Cortex of kidney (tissue), 1 donor: ENCODE measurements at places on chromosomes 7 and 10.

GRCh38 chr10:112115781-112116385 is 67.7 kb downstream of the GPAM start:
- DNase-seq, result no peak

- DNase-seq, result no peak
Measured at GRCh38 chr7:91353848-91354247, 89.6 kb downstream of the FZD1 start.

- DNase-seq, result no peak
Measured at GRCh38 chr10:103549349-103549685, 55.8 kb downstream of the NEURL1 start.

GRCh38 chr7:6290319-6290741 is 17.9 kb upstream of the CYTH3 start:
- DNase-seq, result no peak

DNA sequence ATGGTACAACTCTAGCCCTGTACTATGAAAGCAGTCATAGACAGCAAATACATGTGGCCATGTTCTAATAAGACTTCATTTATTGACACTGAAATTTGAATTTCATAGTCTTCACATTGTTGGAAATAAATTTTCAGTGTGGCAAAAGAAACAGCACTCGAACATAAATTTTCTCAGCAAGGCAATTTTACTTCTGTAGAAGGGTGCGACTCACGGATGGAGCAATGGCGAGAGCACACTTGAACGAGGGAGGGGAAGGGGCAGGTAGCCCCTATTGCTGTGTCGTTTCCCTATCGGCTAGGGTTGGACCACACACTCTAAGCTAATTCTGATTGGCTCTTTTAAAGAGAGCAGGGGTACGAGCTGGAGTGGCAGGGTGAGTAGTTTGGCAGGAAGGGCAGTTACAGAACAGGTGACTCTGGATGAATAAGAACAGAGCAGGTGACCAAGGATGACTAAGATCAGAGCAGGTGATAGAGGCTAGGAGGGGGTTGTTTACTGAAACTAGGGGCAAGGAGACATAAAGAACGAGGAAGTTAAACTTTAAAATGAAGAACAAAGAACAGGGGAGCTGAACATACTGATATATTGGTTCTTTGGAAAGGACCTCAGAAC is 52.0 kb downstream of the LRRC4 start:
- no peak for DNase-seq

DNA sequence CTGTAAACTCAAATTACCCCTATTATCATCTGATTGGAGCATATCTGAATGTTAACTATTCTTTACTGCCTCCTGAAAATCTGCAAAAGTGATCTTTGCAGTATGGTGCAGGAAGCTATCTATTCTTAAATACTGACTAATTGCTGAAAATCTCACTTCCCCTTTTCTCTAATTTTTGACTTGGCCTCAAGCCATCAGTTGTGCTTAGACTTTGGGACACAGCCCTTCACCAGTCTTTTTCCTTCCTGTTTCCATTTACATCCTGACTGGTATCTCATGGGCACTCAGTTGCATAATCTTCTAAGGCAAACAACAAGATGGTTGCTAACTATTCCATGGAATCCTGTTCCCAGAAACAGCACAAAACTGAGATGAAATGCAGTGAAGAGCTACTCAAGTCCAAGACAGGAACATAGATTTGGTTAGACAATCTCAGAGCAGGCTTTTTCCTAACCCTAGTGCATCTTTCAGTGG is 228.5 kb downstream of the SORCS1 start:
- DNase-seq, result no peak

GRCh38 chr10:126013489-126014281 is 117.3 kb downstream of the FANK1 start:
- DNase-seq, result no peak

DNA sequence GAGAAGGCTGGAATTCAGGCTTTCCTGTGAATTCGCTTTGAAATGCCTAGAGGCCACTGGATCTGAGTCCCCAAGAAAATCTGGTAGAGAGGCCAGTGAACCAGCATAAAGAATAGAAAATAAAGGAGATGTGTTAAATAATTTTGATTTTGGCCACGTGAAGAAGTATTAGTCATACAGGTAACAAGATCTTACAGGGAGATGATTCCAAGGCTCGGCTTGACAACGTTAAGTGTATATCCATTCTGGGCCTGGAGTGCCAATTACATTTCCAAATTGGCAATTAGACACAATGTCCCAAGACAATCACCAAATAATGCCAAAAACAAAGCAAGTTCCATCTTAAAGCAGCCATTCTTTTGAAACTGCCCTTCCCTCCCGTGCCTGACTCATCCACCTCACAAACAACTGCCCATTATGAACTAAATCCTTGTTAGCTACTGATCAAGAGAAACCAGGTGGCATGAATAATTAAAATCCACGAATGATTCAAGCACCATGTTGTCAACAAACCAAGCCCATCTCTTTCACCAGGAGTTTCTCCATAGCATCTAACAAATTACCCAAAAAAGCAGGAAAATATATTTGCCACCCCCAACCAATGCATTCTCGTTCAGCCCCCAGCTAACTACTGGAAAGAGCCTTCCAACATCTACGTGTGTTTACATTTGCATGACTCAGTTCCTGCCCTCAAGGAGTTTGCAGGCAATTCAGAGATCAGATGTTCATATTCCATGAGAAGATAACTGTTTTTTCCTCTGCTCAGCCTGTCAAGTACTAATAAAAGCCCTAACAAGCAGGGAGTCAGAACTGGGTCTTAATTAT is 8.5 kb downstream of the KCNMA1 start:
- DNase-seq, result no peak

- DNase-seq, result no peak
Measured at GRCh38 chr7:55127135-55127551, 108.3 kb downstream of the EGFR start.

- no peak for DNase-seq
Measured at GRCh38 chr10:132538790-132539421, 1.3 kb downstream of the INPP5A start.

- DNase-seq, result no peak
Measured at GRCh38 chr10:99372546-99373271, 43.6 kb downstream of the CNNM1 start.

DNA sequence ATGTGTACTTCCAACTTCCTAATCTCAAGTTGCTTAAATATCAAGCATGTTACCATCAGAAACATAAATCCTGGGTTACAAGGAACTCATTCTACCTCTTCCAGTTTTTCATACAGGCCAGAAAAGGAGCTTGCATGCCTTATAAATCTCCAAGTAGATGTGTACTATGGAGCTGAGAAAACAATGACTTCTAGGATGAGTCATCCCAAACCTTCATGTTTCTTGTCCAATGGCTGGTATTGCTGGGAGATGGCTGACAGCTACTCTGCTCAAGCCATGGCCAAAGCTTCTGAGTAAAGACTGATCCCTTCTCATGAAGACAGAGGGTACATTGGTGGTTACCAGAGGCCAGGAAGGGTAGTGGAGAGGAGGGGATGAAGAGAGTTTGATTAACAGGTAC is 8.6 kb downstream of the RAPGEF5 start:
- DNase-seq, result no peak

DNA sequence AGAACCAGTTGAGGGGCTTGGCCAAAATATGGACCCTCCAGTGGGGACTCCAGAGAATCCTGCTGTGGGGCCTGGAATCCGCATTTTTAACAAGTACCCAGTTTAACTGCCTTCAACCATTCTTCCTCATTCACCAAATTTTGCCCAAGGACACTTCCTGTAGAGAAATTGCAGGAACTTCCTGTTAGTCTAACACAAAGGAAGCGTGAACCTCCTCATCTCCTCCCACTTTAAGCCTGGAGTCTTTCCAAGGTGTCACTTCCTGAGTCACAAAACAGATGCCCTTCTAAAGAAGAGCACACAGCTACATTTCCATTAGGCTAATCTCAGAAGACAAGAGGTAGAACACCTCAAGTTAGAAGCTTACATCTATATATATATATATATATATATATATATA is 188.4 kb downstream of the PPP1R17 start:
- no peak for DNase-seq

GRCh38 chr10:90986870-90987269 is 66.0 kb upstream of the ANKRD1 start:
- DNase-seq, result no peak

DNA sequence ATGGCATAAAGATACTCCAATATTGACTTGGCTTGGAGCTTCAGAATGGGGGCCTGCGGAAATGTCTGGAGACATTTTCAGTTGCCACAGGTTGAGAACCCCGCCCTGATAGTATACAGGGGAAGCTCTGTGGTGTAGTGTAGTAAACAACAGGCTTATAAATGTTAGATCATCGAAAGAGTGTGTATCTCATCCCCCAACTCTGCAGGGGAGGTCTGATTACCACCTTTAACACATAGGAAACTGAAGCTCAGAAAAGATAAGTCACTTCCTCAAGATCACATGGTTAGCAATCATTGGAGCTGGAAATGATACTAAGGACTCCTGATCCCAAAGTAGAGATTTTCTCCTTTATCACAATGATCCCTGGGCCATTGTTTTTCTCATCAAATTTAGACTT is 144.5 kb upstream of the BMPER start:
- no peak for DNase-seq

- DNase-seq, result no peak
Measured at GRCh38 chr7:120792091-120792860, 65.7 kb downstream of the TSPAN12 start.

DNA sequence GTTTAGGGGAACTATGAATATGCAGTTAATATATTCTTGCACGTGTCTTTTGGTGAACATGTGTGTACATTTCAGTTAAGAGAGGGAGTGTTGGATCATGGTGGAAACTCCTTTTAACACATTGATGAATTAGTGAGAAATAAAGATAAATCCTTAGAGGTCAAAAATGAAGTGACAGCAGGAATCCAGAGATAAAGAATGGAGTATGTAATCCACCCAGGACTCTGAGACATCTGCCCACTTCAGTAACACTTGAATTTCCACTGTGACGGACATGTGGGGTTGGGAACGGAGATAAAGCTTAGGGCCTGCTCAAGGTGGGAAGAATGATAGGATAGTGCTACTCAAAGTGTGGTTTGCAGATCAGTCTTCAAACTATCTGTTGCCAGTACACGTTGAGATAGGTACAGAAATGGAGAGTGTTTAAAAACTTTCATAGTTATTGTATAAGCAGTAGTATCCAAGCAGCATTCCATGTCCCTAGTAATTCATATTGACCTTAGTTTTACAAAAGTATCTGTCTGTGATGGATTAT is 6.6 kb upstream of the RELN start:
- DNase-seq, result no peak

DNA sequence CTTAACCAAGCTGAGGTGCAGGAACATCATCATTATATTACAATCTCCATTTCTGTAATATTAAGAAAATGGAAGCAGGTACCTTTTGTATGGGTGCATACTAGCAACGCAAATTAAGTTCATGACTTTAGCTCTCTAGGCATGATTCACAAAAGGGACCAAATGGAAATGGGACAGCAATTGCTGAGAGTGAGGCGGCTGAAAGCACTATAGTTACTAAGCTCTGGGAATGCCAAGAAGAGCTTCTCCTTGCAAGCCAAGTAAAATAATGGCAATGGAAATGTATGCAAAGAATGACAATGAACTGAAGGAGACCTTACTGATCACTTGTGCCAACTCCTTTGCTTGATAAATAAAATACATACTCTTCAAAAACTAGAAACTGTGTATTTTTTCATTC is 36.2 kb upstream of the RNF148 start:
- DNase-seq, result no peak

GRCh38 chr10:132413226-132414205 is 16.5 kb downstream of the PWWP2B start:
- DNase-seq, result no peak

DNA sequence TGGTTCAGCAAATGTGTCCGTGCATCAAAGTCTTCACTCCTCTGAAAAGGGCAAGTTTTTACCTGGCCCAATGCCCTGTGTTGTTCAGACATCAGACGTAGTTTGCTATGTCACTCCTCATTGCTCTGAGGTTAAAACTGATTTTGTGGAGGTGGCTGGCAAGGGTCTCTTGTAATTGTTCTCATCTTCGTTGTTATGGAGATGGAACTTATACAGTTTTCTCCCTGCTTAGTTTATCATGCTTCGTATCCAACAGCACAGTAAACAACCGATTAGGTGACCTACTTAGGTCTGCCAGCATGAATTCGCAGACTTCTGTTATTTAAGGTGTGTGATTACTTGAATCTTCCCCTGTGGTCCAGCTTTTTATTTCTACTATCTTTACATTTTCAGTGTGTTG is 274.1 kb upstream of the SMIM30 start:
- DNase-seq, result no peak

- no peak for DNase-seq
Measured at GRCh38 chr7:128404886-128405470, 4.8 kb downstream of the IMPDH1 start.

DNA sequence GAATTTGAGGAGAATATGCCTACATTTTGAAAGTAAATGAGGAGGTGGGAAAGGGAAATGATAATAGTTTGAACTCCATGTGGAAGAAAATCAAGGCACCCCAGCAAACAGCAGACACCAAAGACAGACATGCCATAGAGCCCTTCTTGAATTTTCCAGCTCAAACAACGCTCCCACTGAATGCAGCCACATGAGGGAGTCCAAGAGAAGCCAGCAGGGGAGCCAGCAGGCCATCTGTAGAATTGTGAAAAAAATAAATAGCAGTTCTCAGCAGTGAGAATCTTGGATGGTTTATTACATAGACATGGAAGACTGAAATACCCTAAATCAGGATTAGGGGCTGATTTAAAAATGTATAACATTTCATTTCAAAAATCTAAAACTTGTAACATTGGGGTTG is 1567.3 kb upstream of the LRRTM3 start:
- DNase-seq, result no peak

- no peak for DNase-seq
Measured at GRCh38 chr7:79227044-79227443, 226.4 kb downstream of the MAGI2 start.

- no peak for DNase-seq
Measured at GRCh38 chr7:132656846-132657776, 80.8 kb upstream of the PLXNA4 start.

DNA sequence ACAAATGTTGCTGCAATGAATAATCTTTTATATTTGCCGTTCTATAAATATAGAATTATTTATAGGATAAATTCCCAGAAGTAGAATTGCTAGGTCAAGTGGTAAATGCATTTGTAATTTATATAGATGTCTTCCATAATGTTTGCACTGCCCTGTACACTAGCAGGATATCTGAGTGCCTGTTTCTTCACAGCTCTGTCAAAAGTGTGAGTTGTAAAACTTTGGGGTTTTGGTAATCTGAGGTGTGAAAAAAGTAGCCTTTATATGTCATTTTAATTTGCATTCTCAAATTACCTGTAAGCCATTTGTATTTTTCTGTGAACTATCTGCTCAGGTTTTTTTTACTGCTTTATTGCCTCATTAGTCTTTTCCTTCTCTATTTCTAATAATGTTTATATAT is 271.2 kb downstream of the NEBL start:
- DNase-seq, result no peak

DNA sequence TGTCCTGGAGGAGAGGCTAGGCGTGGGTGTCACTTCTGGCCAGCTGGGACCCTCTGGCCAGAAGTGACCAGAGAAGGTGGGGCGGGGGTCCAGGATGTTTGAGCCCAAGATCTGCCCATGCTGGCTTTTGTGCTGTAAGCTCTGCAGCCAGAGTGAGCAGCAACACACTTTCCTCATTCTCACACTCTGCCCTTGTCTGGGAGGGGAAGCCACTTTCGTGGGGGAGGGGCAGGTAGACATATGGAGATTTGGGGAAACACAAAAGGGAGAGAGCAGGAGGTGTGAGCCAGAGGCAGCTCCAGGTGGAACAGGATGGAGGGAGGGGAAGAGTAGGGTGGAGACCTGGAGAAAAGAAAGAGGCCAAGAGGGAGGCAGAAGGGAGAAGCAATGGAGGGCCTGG is 31.5 kb upstream of the ADCYAP1R1 start:
- DNase-seq, result no peak
